Neural crest cell (in vitro differentiated cells): ENCODE measurements at places on chromosomes 7 and 10.

DNA sequence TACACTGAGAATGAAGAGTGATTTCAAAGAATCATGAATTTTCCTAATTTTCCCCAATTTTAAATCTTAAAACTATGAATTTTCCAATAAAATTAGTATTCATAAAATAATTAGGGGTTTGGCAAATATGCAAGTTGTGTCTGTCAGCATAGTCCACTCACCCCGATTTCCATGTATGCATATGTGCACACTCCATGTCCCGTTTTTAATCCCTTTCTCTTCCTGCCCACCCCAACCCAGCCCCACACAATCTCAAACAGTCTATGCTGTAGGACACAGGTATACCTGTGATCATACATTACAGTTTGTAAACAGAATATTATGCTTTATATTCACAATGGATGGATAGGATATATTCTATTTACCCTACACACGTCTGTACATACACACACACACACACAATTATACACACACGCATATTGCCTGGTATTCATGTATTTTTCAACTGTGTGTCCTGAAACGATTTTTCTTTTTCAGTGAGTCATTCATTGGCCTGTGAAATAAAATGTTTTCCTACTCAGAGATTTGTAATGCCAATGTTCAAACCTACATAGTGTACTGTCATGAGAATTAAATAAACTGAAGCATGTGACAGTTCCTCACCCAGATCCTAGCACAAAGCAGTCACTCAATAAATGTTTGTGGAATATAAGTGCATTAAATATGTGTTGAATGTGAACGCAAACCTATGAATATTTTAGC lies 144.3 kb downstream of the PDE1C start:
- H3K27ac ChIP-seq = no peak overlapping the region
- no peaks in the 10 kb centered on the region for H3K27me3 ChIP-seq
- H3K36me3 ChIP-seq = peaks cover 3% of the 10 kb centered on the region
- no peak overlapping the region for H3K4me3 ChIP-seq

DNA sequence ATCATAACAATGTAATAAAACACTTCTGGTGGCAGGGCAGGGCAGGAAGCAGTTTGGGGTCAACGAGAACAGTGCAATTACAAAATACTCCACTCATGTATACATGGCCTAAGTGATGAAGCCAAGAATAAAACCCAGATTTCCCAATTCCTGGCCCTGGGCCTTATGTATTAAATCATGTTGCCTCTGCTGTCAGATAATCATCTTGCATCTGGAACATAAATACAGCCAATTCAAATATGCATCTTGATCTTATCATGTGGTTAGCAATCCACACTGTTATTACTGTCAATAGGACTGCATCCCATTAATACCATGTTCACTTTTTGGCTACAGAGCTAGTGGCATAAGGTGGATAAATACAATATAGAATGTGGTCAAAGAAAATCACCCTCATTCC lies 186.5 kb upstream of the SLC25A13 start:
- H3K36me3 ChIP-seq = no peaks in the 10 kb centered on the region
- no peak for DNase-seq
- no peaks in the 10 kb centered on the region for H3K27me3 ChIP-seq
- H3K4me1 ChIP-seq = peaks cover 5% of the 10 kb centered on the region
- H3K27ac ChIP-seq = no peak overlapping the region

GRCh38 chr10:20874261-20874660 lies 22.9 kb downstream of the NEBL start:
- H3K36me3 ChIP-seq = no peaks in the 10 kb centered on the region
- H3K27ac ChIP-seq = no peak overlapping the region
- no peaks in the 10 kb centered on the region for H3K4me1 ChIP-seq
- DNase-seq = no peak
- H3K27me3 ChIP-seq = no peaks in the 10 kb centered on the region

- no peaks in the 10 kb centered on the region for H3K27me3 ChIP-seq
- DNase-seq = no peak
- peaks cover 9% of the 10 kb centered on the region for H3K36me3 ChIP-seq
Observed at GRCh38 chr10:101941871-101942270, 98.3 kb upstream of the KCNIP2 start.

DNA sequence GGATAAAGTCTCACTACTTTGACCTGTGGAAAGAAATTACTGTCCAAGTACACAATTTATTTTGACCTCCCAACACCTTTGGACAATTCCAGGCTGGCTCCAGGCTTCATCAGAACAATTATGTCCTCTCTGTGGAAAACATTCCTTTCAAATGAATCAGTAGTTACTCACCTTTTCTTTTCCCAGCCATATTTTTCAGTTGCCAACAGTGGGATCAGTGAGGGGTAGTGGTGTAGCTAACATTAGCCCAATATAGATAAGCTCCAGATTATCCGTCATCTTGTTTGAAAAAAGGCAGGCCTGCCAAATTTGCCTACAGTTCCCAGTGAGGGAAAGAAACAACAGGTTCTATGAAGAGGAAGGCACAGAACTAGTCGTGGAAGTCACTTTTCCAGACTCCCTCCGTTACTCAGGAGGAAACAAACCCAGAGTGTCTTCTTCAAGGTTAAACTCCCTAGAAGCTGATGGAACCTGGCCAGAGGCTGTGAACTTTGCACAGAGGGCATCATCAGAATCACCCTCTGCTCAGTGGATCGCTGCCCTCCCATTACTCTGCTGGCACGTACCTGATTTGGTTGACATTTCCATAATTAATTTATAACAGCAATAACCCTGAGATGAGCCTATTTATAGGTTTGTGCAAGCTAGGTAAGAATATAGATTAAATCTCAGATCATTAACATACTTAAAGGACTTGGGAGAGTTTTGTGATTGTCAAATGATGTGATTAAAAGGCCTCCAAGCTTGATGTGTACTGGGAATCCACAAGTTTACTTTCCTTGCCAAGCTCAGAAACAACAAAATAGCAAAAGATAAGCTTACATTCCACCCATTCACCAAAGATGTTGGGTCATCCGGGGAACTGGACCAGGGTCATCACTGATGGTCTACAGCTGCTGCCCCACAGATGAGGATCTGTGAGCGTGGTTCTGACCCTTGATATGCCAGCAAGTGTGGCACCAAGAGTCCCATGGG lies 654.6 kb upstream of the GALNT17 start:
- no peak overlapping the region for H3K4me3 ChIP-seq
- no peak overlapping the region for H3K27ac ChIP-seq
- no peaks in the 10 kb centered on the region for H3K36me3 ChIP-seq
- H3K4me1 ChIP-seq = peaks cover 6% of the 10 kb centered on the region
- DNase-seq = no peak

DNA sequence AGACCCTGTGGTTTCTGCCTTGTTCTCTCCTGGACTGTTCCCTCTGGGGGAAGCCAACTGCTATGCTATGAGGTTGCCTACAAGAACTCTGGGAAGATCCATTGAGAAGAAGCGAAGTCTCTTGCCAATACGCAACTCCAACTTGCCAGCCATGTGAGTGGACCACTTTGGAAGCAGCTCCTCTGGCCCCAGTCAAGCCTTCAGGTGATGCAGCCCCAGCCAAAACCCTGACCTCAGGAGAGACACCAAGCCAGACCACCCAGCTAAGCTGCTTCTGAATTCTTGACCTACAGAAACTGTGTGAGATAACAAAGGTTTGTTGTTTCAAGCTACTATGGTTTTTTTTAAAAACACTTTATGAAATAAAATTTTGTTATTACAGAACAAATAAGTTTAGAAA lies 20.2 kb upstream of the MYL7 start:
- peaks cover 6% of the 10 kb centered on the region for H3K27me3 ChIP-seq
- H3K4me1 ChIP-seq = no peaks in the 10 kb centered on the region
- no peaks in the 10 kb centered on the region for H3K36me3 ChIP-seq
- H3K27ac ChIP-seq = no peak overlapping the region

DNA sequence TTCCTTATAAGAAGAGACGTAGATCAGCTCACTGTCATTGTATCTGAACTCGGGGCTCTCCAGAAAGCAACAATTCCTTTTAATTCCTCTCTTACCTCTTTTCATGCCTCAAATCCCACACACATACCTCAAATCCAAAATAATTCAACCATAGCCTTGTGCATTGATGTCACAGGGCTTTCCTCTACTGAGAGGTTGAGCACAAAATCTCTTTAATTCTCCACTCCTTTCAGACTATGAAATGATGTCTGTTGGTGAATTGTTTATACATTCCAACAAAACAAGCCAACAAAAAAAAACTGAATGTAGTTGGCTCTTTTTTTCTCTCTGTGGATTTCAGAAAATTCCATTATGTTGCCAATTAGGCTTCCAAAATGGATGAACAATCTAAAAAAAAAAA lies 53.2 kb downstream of the BPGM start:
- no peaks in the 10 kb centered on the region for H3K36me3 ChIP-seq
- no peaks in the 10 kb centered on the region for H3K27me3 ChIP-seq
- no peak for DNase-seq
- no peak overlapping the region for H3K27ac ChIP-seq
- H3K4me3 ChIP-seq = no peak overlapping the region

DNA sequence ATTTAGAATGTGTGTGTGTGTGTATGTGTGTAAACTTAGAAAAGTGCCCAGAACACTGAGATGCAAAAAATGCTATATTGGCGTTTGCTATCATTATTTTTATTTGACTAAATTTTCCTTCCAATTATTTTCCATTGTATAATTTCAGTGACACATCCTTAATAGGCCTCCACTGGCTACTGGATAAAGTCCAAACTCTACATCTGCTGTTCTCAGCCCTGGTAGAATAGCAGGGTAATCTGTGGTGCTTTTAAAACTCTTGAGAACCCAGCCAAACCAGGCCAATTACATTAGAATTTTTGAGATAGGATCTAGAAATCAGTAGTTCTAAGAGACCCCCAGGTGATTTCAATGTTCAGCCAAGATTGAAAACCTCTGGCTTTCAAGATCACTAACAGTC lies 66.4 kb downstream of the ZNF503 start:
- no peak overlapping the region for H3K27ac ChIP-seq
- DNase-seq = no peak
- H3K4me1 ChIP-seq = no peaks in the 10 kb centered on the region
- H3K36me3 ChIP-seq = peaks cover 11% of the 10 kb centered on the region
- no peak overlapping the region for H3K4me3 ChIP-seq

- no peak overlapping the region for H3K4me3 ChIP-seq
- H3K27me3 ChIP-seq = peaks cover 29% of the 10 kb centered on the region
- no peaks in the 10 kb centered on the region for H3K4me1 ChIP-seq
- no peak overlapping the region for H3K27ac ChIP-seq
Observed at GRCh38 chr7:30140456-30140855, 5.7 kb downstream of the MTURN start.

GRCh38 chr7:155495440-155496248 lies 37.7 kb downstream of the EN2 start:
- H3K36me3 ChIP-seq = no peaks in the 10 kb centered on the region
- no peak overlapping the region for H3K4me3 ChIP-seq
- peaks cover 32% of the 10 kb centered on the region for H3K4me1 ChIP-seq

DNA sequence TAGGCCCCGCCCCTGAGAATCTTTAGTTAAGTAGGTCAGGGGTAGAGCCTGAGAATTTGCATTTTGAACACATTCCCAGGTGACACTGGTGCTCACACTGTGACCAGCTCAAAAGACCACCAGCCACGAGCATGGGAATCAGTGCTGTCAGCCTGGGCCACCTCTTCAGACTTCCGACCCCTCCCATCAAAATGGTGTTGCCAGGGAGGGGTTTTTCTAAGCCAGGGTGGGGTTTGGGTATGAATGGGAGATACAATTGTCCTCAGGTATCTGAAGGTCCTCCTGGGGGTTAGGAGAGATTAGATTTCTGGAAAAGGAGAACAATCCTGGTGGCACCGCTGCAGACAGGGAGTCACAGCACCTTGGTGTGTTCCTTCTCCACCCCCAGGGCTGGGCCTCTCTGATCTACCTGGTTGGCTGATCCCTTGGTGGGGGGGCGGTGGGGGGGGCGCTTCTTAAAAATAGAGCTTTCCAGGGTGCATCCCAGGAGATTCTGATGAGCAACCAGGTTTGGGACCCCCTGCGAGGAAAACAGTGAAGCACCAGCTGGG lies 111.5 kb upstream of the ANLN start:
- no peaks in the 10 kb centered on the region for H3K36me3 ChIP-seq
- peaks cover 5% of the 10 kb centered on the region for H3K27me3 ChIP-seq
- H3K4me1 ChIP-seq = peaks cover 48% of the 10 kb centered on the region
- H3K27ac ChIP-seq = no peak overlapping the region
- no peak overlapping the region for H3K4me3 ChIP-seq
- no peak for DNase-seq

DNA sequence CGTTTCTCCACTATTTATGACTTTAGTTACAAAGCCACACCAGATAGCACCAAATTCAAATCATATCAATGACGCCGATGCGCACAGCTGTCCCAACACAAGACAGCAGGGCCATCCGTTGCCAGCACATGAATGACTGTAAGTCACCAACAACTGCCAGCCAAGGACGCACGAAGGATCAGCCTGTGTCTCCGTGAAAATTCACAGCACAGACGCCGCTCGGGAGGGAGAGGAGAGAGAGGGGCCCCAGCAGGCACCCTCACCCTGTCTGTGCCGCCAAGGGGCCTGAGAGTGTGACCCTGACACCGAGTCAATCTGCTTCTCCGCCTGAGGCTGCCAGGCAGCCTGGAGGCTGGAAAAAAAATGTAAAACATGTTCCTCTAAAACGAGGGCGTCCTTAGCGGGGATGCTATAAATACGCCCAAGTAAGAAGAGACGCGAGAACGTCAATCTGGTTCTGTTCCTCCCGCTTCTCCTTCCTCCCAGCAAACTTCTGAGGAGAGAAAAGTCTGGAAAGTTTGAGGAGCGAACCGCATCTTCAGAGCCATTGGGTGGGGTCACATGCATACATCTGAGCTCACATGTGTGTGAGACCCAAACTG lies 111.2 kb downstream of the PTPRN2 start:
- no peak overlapping the region for H3K4me3 ChIP-seq
- no peak overlapping the region for H3K27ac ChIP-seq
- DNase-seq = no peak
- H3K4me1 ChIP-seq = peaks cover 30% of the 10 kb centered on the region
- no peaks in the 10 kb centered on the region for H3K36me3 ChIP-seq

DNA sequence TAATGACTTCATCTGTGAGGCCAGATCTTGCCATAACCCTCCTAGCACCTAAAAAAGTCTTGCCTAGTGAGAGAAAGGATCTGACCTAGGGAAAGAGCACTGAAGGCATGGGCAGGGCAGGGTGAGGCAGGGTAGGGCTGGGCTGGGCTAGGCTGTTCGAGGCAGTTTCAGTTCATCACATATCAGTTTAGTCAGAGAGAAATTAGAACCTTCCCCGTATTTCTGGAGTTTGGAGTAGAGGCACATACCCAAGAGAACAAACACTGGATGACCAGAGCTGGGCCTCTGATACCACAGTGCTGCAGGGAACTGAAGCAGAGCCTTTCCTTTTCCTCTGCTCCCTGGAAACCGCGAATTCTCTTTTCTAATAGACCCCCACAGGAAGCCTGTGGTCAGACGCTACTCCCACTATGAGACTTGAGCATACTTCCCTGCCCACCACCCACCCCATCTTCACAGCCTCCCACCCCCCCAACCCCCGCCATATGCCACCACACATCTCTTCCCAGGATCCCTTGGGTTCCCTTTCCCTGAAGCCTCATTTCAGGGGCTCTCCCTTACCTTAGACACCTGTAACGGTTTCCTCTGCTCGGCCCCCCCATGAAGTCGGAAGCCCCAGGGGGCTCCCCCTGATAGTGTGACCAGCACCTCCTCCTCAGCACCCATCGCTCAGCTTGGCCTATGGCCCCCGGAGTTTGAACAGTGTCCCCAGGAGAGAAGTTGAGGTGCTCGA lies 406 bp downstream of the SYNPO2L start:
- no peaks in the 10 kb centered on the region for H3K36me3 ChIP-seq
- peaks cover 11% of the 10 kb centered on the region for H3K4me1 ChIP-seq
- H3K27me3 ChIP-seq = no peaks in the 10 kb centered on the region
- DNase-seq = no peak
- no peak overlapping the region for H3K4me3 ChIP-seq

- H3K27me3 ChIP-seq = no peaks in the 10 kb centered on the region
- no peak overlapping the region for H3K4me3 ChIP-seq
- H3K4me1 ChIP-seq = peaks cover 22% of the 10 kb centered on the region
- H3K27ac ChIP-seq = no peak overlapping the region
- no peak for DNase-seq
Observed at GRCh38 chr7:36021367-36021766, 131.7 kb upstream of the EEPD1 start.
